ENCODE measurements at places on chromosomes 6 and 20.

DNA sequence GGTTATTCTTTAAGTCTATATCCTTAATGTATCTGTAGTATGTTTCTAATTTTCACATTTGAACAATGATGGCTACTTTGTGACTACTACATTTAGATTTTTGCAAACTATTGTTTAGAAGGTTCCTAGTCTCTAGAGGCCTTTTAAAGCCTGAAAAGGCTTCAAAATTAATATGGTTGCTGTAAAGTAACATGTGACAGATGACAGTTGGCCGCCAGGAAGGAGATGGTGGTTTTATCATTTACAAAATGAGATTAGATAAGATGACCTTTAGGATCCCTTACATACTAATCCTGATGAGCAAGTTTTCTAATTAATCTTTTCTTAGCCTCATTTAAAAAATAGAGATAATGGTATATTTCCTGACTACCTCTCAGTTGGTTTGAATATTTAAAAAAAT, 18.8 kb downstream of the SCAF8 start:
- no peak for DNase-seq

GRCh38 chr6:114471450-114471849, 128.6 kb upstream of the HS3ST5 start:
- peak; percentile 3 for DNase-seq

DNA sequence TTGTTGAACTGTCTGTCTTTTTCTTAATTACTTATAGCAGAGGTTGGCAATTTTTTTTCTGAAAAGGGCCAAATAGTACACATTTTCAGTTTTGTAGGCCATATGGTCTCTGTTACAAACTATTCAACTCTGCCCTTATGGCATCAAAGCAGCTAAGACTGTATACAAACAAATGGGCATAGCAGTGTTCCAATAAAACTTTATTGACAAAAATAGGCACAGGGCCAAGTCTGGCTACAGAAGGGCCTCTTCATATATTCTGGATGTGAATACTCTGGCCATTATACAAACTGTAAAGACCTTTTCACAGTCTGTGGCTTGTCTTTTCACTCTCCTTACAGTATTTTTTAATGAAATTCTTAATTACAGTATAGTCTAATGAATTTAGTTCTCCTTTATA, 132.1 kb downstream of the PREX1 start:
- DNase-seq, result no peak

DNA sequence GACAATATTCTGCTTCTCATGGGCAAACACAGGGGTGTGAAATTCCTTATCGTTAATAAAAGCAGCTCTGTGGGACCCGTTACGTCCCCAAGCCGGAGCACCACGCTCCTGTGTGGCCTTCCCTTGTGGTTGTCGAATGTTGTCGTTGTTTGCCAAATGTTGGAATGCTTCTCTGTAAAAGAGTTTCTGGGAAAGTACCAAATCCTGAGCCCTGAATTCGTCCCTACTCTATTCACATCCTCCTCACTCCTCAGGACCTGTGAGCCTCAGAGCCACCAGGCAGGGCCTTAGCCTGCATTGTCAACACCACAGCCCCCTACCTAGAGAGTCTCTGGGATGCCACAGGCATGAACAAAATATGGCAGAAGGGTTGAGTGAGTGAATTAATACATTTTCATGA, 64.0 kb downstream of the THBS2 start:
- no peak for DNase-seq

GRCh38 chr6:163900570-163900969, 486.1 kb downstream of the QKI start:
- no peak for DNase-seq

DNA sequence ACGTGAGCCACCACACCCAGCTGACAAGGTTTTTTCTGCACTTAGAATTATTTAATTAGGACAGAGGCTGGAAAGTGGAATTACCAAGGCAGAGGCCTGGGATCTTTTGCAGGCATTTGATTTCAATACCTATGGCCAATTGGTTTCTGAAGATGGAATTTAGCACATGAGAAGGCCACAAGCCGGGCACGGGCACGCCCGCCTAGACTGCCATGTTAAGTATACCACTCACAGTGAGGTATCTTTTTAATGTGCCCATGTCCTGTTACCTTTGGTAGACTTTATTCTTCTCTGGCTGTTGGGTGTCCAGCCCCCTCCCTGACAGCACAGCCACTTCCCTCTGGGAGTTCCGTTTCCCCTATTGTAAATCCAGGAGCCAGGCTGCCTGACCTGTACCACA, 18.0 kb upstream of the TAF8 start:
- DNase-seq, result no peak

DNA sequence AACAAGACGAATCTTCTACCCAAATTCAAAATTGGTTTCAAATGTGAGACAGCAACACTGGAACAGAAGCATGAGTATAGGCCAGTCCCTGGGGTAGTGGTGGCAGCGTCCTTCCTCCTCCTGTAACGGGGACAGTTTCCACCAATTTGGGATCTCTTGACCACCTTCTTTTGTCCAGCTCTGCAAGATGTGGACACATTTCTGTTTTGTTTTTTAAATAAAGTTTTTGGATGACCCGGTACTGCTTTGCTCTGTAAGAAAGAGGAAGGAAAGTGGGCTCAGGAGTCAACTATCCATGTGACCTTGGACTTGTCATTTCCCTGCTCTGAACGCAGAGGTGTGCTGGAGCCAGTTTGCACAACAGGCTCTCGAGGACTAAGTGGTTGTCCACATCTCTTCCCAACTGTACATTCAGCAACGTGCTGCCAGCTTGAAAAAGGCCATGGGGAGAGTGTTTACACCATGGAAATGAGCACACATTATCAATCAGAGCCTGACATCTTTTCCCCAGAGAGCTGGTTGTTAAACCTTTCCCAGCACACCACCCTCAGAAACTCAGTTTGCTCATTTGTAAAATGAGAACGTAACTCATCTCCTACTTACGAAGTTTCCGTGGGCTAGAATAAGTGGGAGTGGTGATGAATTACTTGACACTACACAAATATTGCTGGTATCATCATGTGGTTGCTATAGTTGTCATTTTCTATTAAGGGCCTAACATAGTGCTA, 66.5 kb downstream of the ADTRP start:
- DNase-seq, result no peak

DNA sequence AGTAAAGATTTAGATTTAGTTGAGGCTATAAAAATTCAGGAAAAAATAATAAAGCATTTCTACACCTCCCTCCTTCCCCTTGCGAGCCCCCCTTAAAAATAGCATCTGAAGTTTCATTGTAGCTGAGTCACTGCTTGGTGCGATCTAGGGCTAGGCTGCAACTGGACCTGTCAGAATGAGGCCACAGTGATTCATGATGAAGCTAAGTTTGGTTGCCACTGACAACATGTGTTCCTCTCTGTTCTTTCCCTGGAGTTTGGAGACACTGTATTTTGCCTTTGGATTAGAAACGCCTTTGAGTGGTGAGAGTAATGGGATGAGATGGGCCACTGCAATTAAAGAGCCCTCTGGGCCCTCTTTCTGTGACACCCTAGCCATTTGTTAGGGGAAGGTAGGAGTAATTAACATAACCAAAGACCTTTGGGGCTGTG, 334.1 kb downstream of the NRN1 start:
- DNase-seq, result peak; percentile 36

Data from NT2/D1 (cell line).